ENCODE measurements at places on chromosomes 11 and 22.

DNA sequence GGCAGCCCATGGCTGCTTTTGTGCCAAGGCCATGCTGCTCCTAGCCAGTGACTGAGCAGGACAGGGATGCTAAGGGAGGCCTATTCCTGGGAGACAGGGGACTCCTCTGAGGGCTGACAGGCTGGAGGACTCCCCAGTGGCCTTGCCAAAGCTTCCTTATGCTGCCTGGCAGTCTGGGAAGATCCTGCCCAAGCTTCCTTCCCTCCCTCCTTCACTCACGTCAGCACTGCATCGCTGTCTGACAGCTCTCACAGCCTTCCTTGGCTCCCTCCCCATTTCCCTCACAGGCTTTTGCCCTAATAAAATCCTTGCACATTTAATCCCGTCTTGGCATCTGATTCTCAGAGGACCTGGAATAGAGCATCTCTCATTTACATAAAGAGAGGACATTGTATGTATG is 26.5 kb downstream of the HTR3A start:
- DNase-seq: no peak

DNA sequence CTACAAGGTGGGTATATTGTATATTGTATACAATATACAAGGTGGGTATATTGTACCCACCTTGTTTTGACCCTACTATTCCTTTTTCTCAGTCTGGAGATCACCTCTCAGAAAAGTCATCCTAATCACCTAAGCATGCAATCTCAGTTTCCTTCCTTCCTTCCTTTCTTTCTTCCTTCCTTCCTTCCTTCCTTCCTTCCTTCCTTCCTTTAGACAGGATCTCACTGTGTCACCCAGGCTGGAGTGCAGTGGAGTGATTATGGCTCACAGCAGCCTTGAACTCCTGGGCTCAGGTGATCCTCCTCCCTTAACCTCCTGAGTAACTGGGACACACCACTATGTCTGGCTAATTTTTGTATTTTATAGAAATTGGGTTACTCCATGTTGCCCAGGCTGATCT is 1.2 kb upstream of the KCNE3 start:
- no peak for DNase-seq

DNA sequence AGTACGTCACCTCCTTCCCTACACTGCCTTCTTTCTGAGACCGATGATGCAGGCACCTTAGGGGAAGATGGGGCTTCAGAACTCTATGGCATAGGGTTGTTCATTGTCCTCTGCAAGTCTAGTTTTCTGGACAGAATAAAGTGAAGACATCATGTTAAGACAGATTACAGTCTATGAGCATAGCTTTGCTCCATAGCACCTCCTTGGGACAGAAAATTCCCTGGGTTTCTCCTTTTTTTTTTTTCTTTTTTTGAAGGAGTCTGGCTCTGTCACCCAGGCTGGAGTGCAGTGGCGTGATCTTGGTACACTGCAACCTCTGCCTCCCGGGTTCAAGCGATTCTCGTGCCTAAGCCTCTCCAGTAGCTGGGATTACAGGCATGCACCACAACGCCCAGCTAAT is 119.8 kb upstream of the CADM1 start:
- no peak for DNase-seq

- DNase-seq: peak; percentile 46
These were observed 205.9 kb downstream of the ST3GAL4 start for GRCh38 chr11:126561327-126561893.

GRCh38 chr11:112179601-112180000 is 4.3 kb downstream of the BCO2 start:
- DNase-seq: no peak

DNA sequence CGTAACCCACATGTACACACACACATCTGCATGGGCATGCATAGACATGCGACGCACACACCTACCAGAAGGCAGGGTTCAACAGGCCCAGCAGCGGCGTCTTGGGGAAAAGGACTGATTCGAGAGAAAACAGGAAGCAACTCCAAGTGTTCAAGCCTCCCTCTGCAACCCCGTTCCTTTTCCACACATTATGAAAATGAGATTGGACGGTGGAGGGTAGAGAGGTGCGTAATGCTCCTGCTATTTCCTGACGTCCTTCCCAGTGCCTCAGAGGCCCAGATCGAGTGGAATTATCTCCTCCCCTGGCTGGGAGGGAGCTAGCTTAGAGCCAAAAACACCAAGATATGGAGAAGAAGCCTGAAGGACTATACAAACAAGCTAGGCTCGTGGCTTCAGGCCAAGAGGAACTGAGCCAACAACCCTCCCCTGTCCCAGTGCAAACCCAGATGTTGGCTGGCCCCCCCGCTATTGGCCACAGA is 289.2 kb downstream of the MN1 start:
- DNase-seq: no peak

GRCh38 chr11:28913883-28914282 is 805.7 kb downstream of the METTL15 start:
- no peak for DNase-seq

- DNase-seq: no peak
These were observed 852.1 kb upstream of the LRRC4C start for GRCh38 chr11:42311514-42311913.

DNA sequence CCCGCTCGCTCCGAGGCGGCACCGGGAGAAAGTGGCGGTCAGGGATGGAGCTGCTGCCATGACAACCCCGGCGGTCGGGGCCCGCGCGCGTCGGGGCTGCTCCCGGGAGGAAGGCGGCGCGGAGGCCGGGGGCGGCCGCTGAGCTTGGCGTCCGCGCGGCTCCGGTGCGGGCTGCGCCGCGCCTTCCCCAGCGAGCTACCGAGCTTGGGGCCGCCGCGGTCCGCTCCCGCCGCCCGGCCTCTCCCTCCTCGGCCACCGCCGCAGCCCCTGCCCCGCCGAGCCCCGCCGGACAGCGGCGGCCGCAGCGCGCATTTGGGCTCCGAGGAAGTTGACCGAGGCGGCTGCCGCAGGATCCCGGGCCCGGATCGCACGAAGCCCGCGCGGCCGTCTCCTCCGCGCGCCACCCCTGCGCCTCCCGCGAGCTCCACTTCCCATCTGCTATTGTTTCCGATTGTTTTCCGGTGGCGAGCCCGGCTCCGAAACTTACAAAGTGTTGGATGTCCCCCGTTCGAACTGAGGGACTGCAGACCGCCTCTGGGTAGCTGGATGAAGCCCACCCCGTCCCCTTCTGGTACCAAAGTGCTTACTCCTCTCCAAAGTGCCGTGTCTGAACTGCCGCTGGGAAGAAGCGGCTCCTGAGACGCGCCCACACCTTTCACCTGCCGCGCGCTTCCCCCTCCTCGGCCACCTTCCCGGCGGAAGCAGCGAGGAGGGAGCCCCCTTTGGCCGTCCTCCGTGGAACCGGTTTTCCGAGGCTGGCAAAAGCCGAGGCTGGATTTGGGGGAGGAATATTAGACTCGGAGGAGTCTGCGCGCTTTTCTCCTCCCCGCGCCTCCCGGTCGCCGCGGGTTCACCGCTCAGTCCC is 540.3 kb downstream of the NTM start:
- DNase-seq: peak; percentile 29

GRCh38 chr11:94700622-94701021 is 67.5 kb upstream of the AMOTL1 start:
- no peak for DNase-seq

DNA sequence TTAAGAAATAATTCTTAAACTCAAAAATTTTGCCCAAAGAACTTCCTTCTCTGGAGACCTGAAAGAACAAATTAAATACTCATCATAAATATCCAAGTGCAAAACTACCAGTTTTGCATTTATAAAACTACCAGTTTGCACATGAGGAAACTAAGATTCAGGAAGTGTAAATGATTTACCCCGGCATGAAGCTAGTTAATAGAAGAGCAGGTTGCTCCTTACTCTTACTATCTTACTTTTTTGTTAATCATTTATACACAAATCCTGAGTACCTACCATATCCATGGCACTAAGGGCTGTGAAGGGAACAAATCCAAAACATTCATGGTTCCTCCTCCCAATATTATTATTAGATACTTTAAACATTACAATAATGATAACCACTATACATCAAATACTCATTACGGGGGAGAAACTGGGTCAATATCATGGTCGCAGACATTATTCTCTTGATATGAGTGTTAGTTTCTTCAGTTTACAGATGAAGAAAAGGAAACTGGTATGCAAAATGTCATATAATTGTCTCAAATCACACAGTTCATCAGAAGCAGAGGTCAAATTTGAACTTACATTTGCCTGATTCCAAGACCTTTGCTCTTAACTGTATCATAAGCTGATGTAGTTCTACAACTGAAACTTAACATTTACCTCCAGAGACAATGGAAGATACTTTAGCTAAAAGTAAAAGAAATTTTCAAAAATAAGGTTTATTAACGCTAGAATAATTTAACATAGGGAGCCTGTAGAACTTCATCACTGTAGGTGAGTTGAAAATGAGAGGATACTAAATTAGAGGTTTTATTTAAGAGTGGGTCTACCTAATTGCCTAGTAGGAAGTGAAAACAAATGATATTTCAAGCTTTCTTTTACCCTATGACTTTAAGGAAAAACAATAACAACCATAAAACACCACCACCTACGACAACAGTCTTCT is 74.5 kb downstream of the FAM76B start:
- no peak for DNase-seq

- DNase-seq: no peak
These were observed 75.9 kb downstream of the BARX2 start for GRCh38 chr11:129451524-129451923.

DNA sequence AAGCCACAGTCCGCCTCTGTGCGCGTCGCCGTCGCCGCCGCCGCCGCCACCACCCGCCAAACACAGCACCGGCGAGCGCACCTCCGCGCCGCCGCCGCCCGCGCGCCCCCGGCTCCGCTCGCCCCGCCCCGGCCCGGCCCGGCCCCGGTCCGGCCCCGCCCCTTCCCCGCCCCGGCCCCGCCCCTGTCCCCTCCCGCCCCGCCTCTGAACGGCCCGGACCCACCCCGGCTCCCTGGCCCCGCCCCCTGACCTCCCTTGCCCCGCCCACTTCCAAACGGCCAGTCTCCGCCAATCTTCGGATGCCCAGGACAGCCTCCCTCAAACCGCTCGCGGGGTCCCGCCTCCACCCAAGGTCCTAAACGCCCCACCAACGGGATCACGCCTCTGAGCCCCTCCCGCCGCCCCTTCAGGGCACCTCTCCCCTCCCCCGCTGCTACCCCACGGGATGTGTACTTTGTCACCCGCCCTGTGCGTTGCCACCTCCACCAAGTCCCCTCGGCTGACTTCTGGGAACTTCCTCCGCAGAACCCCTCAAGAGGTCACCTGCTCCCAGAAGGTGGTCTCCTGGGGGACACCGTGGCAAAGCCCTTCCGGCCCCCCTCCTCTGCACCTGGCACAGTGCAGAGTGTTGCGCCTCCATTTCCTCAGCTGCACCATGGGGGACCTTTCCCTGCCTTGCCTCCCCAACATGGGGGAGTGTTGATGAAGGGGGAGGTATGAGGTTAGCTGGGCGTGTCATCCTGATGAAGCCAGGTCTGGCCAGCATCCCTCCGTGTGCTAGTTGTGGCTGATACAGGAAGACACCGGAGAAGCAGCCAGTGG is at the start of gene KIAA0930:
TSS of gene KIAA0930 (minus strand) at position 85 of the 822 bp plus-strand sequence. CDS start 191 bp downstream, outside the sequence.
- peak; percentile 98 for DNase-seq

GRCh38 chr11:109036011-109036410 is 371.1 kb downstream of the DDX10 start:
- no peak for DNase-seq

Data from GM10248 (cell line).